ENCODE measurements at places on chromosomes 3 and 15.

DNA sequence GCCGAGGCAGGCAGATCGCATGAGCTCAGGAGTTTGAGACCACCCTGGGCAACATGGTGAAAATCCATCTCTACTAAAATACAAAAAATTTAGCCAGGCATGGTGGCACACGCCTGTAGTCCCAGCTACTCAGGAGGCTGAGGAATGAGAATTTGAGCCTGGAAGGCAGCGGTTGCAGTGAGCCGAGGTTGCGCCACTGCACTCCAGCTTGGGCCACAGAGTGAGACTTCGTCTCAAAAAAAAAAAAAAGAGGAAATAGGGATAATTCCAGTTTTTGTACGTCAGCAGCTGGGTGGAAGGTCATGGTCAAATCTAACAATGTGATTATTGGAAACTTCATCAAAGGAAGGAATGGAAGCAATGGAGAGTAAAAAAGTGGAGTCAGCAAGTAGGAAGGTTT lies 3.1 kb downstream of the CMC1 start:
- no peak for DNase-seq

GRCh38 chr3:99990179-99990578 lies 124.1 kb downstream of the FILIP1L start:
- no peak for DNase-seq

DNA sequence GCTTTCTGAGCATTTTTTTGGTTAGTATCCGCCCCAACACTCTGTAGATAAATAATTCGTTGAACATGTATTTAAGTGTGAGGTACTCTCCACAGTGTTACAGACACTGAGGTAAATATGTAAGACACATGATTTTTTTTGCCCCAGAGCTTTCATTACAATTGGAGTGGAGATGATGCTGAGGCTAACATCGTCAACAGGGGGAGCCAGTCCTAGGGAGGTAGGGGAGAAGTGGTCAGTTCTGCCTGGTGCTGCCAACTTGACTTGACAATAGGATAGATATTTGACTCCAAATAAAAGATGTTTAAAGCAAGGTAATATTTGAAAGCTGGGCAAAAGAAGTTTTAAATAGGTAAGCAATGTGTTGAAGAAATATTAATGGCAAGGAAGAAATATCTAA lies 295.7 kb downstream of the UNC13C start:
- DNase-seq = no peak

DNA sequence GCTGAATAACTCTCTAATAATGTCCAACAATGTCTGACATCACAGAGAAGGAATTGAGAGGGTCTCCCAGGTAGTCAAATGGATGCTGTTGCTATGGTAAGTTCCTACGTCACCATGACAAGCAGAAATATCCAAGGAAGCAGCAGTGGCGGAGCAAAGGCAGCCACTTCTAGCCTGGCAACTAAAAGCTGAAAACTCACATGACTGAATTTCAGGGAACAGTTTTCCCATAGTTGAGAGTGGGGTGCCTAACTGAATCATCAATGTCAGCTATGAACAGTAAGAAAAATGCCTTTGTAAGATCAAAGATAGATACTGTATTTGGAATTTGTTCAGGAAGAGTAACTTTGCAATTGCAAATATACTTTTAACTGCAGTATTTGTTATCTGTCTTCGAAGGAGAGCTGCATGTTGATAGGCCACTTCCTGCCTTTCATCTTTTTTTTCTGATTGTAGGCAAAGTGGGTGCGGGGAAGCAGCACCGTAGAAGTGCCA lies 161.7 kb downstream of the BBX start:
- no peak for DNase-seq

- DNase-seq = peak; percentile 47
Measured at GRCh38 chr3:187136936-187137335, 2.4 kb downstream of the RPL39L start.

- no peak for DNase-seq
Measured at GRCh38 chr3:176574786-176575185, 622.5 kb downstream of the TBL1XR1 start.

DNA sequence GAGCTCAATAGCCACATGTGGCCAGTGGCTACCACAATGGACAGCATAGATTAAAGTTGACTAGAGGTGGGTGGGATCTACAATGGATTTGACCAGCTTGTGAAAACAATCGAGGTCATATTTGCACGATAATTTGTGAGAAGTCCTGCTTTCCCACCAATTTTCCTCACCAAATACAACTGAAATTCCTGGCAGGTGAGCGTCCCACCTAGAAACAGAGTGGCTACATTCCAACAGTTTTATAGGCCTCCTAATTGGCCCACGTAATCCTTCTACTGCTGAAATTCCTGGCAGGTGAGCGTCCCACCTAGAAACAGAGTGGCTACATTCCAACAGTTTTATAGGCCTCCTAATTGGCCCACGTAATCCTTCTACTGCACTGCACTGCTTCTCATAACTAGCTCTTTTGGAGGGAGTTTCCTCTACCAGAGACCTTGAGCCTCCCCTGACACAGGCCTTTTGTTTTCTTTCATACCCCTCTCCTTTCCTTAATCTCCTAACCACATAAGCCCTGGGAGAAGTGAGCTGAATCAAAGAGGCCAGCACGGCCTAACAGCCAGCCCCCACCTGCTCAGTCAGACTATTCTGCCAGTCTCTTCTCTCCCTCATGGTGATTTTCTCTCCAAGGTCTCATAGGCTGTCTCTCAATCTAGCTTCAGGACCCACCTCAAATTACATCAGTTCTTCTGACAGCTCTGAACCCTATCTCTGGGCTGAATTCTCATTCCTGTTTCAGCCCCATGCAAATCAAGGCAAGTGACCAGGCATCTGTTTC lies 80.2 kb downstream of the BFSP2 start:
- no peak for DNase-seq

- no peak for DNase-seq
Measured at GRCh38 chr3:16767006-16767405, 117.7 kb upstream of the PLCL2 start.

DNA sequence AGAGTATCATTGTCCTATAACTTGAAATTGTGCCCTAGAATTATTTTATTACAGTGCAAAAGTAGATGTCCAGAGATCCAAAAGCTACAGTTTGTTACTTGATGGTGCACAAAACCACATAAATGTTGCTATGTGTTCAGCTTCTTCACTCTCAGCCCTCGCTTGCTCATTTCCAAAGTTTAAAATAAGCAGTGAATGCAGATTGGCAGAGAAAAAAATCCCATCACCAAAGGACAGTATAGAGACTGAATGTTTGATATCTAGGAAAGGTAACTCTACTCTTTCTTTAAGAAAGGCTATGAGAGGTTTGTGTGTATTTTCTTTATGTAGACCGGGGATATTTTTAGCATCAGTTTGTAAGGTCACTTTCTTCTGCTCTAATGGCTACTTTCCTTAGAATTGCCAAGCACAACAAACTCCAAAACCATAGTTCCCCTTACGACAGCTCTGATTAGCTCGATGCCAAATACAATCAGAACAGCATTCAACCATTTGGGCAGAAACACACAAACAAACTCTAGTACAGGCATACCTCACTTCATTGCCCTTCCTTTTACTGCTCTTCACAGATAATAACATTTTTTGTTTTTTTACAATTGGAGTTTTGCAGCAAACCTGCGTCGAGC lies 164.1 kb upstream of the CCDC54 start:
- no peak for DNase-seq

GRCh38 chr3:62710751-62711150 lies 164.5 kb downstream of the CADPS start:
- DNase-seq = no peak

- DNase-seq = no peak
Measured at GRCh38 chr3:21620511-21621155, 130.4 kb downstream of the ZNF385D start.

GRCh38 chr3:23238156-23238555 lies 35.0 kb downstream of the UBE2E2 start:
- DNase-seq = no peak

All from HS-5 (cell line).